ENCODE measurements at places on chromosomes 7 and 10.

DNA sequence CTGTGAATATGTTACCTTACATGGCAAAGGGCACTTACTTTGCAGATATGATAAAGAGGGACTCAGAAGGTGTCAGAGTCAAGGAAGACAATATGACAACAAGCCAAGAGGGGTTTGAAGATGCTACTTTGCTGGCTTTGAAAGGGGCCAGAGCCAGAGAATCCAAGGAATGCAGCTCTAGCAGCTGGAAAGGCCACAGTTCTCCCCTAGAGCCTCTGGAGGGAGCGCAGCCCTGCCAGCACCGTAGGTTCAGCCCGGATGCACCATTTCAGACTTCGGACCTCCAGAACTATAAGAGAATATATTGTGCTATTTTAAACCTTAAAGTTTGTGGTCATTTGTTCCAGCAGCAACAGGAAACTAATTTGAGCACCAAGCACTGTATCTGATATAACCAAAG is 32.9 kb upstream of the WDR11 start:
- no peak for DNase-seq

DNA sequence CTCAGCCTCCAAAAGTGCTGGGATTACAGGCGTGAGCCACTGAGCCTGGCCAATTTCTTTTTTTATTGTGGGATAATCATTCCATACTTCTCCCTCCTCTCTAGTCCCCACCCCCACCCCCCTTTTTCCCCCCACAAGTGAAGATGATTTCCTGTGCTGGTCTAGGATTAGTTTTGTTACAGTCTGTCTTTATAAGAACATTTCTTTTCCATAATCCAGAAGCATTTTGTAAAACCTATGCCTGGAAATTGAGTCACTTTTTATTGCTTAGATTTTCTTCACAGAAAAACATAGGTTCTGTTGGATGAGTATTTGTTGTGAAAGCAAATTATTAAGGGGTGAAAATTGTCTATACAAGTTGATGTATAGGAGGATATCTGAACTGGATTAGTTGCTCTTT is 98.9 kb downstream of the KAT6B start:
- DNase-seq: no peak

GRCh38 chr10:120456626-120457430 is at the start of gene PLPP4:
Gene PLPP4, plus strand, starts transcription at chr10:120457227. Its CDS starts 79 bp downstream, at chr10:120457306.
- peak; percentile 16 for DNase-seq

DNA sequence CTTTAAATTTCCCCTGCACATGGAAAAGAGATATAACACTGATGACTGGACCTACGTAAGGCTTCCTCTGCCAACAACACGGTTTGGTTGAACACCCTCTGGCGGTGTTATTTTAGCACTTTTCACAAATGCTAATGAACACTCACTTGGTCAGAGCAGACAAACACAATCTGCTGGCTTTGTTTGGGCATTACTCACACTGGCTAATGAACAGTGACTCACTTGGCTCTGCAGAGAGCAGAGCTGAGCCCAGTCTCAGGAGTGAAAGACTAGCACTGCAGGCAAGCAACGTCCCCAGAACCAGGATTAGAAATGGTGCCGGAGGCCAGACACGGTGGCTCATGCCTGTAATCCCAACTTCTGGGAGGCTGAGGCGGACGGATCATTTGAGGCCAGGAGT is 430.8 kb downstream of the PLXNA4 start:
- DNase-seq: no peak

DNA sequence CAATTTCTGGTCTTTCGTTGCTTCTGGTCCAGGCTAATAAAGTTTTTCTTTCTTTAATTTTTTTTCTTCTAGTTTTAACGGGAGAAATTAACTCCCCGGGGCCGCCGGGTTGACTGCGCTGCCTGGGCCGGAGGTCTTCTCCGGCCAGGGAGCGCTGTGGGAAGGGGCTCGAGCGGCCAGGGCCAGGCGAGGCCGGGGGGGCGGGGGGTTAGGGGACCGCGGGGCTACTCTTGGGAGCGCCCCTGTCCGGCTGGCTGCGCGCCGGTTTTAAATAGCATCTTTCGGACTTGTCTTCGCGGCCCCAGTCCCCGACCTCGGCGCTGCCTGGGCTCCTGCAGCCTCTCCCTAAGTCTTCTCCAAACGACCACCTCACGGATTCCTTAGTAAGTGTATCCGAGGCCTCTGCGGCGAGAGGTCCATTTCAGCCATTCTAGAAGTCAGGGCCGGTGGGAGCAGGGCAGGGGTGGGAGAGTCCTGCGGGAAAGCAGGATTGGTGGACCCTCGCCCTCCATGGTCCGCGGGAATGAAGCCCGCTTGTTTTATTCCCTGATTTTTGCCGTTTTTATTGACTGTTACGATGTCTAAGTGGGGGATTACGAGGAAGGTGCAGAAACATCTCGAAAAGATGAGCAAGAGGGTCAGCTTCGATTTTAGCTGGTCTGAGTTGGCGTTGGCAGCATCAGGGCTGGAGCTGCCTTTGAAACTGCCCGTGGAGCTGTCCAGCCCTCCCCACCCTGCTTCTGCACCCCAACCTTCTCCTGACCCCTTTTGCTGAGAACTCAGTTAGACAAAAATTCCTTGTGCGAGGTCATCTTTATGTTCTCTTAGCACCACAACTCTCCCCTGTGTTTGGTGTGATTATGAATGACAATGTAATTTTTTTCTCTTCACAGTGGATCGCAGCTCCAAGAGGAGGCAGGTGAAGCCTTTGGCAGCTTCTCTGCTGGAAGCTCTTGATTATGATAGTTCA is 555 bp downstream of the PHF14 start:
- DNase-seq: peak; percentile 39

- no peak for DNase-seq
Observed at GRCh38 chr7:153247926-153248325, 488.4 kb downstream of the ACTR3B start.

DNA sequence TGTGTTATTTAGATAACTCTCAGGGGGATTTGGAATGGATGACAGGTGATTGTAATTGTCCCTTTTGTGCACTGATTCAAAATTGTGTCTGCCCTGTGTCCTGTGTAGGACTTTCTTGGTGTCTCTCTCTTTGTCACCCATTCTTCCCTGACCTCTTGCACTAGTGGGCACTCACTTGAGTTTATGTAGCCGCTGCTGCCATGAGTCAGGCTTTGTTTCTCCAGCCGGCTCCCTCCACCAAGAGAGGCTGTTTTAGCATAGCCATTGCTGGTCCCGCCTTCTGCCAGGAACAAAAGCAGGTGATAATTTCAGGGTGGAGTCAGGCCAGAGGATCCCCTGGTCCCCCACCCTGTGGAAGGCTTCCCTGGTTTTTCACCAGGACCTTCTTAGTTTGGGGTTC is 8.4 kb downstream of the COL17A1 start:
- DNase-seq: no peak

GRCh38 chr7:41336455-41336952 is 366.4 kb downstream of the INHBA start:
- DNase-seq: no peak

DNA sequence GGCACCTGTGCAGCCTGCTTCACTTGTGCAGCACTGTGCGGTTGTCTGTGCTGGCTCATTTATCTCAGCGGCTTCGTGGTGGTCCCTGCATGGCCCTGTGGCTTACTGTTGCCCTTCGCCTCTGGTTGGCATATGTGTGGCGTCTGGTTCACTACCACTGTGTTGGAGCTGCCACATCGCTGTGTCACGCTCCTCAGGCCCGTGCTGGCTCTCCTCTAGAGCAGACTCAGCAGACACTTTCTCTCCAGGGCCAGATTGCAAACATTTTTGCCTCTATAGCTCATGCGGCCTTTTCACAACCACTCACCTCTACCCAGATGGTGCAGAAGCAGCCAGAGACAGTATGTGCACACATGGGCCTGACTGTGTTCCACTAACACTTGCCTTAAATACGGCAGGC is 37.9 kb downstream of the PPP2R2D start:
- DNase-seq: no peak

DNA sequence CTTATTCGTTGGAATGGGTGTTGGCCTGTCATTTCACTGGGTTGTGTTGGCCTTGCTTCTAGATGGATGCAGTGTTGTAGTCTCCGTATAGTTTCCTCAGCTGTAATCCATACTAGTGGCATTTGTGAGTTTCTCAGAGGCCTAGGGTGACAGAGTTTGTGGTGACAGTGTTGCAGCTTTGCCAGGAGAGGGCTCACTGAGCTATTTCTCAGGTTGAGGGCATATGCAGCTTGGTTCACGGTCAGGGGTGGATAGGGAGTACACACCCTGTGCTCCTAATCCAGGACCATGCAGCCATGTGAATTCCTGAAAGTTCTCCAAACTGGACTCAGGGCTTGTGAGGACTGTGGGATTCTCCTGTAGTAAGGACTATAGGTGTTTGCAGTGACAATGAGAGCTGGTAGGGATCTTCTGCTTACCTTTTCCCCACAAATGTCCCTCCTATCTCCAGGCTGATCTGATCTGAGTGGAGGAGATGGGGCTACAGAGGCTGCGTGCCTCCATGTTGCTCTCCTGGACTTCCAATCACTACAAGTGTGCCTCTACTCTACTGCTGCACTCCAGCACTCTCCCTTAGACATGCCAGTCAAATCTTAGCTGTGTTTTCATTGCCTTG is 229.0 kb downstream of the STK31 start:
- DNase-seq: peak; percentile 19

- DNase-seq: no peak
Observed at GRCh38 chr10:47140761-47141348, 159.1 kb upstream of the GDF10 start.

DNA sequence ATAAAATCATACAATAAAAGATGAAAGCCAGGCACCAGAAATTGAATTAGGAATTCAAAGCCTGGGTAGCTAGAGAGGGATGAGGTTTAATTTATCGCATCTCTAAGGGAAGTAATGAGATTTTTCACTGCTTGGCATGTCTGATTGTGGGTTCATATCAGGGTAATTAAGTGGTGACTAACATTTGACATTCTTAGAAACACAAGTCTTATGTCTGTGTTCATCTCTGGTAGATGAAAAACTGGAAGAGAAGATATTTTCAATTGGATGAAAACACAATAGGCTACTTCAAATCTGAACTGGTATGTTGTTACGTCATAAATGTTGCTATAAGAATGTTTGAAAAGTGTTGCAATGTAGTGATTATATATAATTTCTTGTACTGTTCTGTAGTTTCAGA is 36.8 kb upstream of the ARMS2 start:
- DNase-seq: no peak

DNA sequence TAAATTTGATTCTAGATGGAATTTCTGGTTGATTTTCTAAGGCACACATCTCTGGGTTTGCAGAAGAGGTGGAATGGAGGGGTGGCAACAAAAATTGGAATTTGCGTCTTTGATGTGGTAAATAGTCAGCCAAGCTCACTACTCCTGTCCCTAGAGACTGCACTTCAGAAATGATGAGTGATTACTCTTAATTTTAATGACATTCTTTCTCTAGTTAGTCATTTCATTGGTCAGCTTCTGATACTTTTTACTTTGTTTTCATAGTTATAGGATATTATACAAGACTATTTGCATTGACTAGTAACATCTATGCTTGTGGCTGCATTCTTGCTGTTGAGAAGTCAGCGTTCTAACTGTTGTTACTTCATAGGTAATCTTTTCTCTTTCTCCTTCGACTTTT is 658.3 kb downstream of the SUGCT start:
- DNase-seq: no peak

DNA sequence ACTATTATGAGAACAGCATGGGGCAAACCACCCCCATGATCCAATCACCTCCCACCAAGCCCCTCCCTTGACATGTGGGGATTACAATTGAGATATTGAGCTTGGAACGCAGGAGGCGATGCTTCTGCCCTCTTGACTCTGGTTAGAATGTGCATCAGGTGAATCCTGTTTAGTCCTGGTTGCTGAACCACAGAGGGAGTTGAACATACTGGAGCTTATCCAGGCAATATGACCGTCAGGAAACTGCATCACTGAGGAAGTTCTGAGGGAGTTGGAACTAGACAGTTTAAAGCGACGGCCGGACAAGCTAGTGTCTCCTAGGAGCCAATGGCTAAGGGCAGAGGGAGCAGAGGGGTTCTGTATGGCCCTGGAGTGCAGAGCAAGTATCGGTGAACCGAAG is 31.8 kb upstream of the GARS1 start:
- no peak for DNase-seq

- DNase-seq: no peak
Observed at GRCh38 chr7:152403726-152404125, 32.1 kb downstream of the KMT2C start.

GRCh38 chr10:16518822-16519221 is 2.9 kb downstream of the C1QL3 start:
- no peak for DNase-seq

GRCh38 chr7:157977306-157977705 is 610.3 kb downstream of the PTPRN2 start:
- no peak for DNase-seq

GRCh38 chr10:50439187-50439586 is 184.6 kb downstream of the SGMS1 start:
- no peak for DNase-seq

GRCh38 chr7:123966936-123967335 is 41.9 kb downstream of the SPAM1 start:
- DNase-seq: no peak

DNA sequence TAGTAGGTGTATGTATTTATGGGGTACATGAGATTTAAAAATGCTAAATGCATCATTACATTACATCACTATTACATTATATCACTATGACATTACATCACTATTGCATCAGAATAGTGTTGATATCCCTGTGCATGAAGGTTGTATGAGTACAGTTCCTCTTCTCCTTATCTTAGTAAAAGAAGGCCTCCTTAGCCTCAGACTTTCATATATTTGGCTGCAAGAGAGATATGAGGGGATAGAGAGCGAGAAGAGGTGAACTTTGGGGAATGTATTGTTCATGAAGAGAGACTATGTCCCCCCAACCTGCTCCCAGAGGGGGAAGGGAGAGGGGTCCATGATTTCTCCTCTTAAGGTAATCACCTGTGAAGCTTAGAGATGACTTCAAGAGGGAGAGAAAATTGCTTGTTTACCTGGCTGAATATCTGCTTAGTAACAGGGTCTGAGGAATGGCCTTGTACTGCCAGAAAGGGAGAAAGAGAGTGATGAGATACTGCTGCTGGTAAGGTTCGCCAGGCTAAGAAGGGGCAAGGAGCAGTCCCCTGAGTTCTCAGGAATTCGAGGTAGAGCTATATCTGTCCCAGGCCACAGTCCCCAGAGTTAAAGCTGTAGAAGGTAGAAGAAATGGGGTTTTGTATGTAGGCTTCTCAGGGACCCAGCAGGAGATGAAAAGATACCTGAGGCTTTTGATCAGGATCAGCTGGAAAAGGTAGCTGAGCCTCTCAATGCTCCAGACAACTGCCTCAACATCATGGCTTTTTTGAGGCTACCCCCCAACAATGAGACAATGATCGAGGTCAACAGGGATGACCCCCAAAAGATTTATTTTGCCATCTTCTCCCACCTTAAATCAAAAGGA is 168.4 kb upstream of the WNT16 start:
- DNase-seq: no peak

DNA sequence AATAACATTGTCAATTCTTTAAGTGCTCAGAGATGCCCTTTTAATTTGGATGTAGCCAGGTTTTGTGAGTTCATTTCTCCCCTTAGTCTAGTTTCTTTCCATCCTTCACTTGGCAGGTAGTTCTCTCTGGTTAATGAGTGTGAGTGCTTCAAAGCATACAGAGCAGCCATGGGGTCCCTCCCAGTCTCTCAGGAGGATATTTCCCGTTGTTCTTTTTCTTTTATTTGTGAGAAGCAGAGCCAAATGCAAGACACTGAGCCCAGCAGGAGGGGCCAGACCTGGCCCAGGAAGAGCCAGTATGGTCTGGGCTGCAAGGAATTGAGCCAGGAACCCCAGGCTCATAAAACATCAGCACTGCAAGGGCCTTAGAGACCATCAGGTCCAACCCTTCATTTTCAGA is 52.4 kb downstream of the PLCE1 start:
- no peak for DNase-seq
